Kidney (tissue), 22 donors: ENCODE measurements at places on chromosomes 1 and 21. TPM values are rescaled to one million over a fixed set of nuclear protein-coding genes. Genes with fewer than 3 reads are reported as not detected.

The EPHB2 gene
- 9.5 TPM for total RNA-seq

DNA sequence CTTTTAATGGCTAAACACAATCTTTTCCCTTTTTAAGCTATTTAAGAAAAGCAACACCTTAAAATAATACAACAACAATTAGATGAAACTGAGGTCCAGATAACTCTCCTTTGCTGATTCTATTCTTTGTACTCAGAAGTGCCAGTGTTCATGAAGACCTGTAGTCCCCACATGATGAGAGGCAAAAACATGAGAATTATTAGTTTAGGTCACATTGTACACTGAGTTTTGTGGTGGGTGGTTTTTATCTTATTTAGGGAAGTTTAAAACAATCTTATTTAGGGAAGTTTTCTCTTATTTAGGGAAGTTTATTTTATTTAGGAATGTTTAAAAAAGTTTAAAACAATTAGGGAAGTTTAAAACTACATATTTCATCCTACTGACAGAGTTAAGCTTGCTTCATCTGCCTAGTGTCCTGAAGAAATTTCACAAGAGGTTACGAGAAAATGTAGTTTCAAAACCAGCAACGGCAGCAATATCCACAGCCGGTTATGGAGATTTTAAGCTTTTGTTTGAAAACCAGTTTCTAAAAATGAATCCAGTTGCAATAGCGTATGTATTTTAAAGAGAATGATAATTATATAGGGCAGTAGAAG lies 7.8 kb upstream of the OR14I1 start:
- DNase-seq = no peak

DNA sequence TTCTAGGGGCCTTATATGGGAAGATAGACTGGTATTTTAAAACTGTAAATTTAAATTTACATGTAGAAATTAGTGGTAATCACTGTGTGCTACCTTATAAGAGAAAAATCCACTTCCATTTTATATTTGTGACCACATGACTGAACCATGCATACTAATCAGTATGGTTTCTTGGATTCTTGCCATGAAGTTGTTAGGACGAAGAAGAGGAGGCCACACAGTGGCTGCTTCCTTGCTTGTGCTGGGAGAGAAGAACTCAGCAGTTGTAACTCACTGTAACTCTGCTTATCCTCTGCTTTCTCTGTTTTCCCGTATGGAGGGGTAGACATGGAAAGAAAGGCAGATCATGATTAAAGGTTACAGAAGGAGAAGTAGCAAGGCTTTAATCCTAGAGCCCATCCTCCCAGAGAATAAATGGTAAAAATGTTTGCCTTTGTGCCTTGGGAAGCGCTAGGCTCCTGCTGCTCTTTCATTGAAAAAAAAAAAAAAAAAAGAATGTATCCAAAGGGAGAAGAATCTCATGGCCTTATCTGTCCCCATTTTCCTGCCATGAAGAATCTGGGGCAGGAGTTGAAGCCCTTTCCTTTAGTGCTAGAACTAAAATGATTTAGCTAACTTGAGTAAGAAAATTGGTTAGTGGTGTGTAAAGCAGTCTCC lies 32.4 kb downstream of the KCTD3 start:
- DNase-seq = peak; percentile 48

DNA sequence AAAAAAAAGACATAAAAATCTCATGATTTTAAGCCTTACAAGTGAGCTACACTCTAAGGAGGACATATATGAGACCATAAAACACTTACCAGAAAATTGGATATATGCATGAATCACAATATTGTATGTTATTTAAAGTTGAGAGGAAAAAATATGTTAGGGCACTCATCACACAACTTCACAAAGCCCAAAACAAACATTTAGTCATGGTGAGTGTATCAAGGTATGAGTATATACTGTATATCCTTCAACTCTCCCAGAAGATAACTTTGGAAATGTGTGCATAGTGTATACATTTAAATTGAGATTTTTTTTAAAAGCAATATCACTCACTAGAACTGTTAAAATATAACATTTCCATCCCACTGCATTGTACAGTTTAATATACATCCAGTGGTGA lies 259.3 kb downstream of the SRGAP2C start:
- no peak for DNase-seq
